ENCODE measurements at places on chromosomes 11 and 22.

- no peak for DNase-seq
Measured at GRCh38 chr11:123251657-123252344, 56.8 kb upstream of the CLMP start.

DNA sequence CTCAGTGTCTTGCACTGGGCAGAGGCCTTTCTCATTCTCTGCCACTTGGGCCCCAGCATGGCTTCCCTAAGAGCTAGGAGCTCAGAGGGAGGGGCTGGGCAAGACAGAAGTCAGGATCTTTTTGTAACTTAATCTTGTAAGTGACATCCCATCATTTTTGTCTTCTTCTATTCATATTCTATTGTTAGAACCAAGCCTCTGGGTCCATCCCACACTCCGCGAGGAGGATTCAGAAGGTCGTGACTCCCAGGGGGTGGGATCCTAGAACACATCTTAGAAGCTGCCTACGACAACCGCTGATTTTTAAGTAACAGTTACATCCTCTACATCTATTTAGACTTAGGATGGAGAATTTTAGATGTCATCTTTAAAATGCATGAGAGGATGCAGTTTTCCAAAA, 1.5 kb upstream of the IL17RA start:
- no peak for DNase-seq

DNA sequence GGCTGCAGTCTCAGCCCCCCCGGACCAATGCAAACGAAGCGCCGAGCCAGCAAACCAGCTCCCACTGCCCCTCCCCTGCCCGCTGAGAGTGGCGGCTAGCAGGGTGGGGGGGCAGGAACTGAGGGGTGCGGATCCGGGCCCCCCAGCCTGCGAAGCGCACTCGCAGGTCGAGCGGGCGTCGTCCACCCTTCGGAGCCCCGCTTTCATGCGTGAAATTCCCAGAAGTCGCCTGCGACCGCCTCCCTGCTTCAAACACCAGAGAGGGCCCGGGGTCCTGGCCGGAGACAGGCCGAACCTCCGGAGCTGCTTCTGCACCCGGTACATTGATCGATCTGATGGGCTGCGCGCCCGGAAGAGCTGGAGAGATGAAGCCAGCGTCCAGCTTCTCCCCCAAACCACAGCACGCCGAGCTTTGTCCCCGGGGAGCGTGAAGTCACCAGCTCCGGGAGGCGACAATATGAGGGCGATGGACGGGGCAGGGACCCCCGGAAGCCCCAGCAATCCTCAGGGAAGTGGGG, 646 bp upstream of the PATZ1 start:
- no peak for DNase-seq

GRCh38 chr22:35219012-35219411, 38.3 kb upstream of the HMGXB4 start:
- no peak for DNase-seq

DNA sequence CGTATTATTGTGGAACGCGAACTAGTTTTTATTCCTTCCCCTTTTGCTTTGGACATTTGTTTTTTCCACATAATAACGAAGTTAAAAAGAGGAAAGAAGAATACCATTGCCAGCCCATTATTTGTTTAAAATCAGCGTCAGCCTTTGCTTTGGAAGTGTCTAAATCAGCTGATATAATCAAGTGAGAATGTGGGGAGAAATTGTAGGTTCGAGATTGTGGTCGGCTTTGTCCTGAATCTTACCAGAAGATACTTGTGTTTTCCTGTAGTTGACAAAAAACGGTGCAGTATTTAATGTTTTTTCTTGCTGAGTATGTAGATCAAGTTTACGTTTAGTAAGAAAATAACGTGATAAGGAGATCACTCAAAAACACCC, 935 bp downstream of the ZNF143 start:
- peak; percentile 19 for DNase-seq

DNA sequence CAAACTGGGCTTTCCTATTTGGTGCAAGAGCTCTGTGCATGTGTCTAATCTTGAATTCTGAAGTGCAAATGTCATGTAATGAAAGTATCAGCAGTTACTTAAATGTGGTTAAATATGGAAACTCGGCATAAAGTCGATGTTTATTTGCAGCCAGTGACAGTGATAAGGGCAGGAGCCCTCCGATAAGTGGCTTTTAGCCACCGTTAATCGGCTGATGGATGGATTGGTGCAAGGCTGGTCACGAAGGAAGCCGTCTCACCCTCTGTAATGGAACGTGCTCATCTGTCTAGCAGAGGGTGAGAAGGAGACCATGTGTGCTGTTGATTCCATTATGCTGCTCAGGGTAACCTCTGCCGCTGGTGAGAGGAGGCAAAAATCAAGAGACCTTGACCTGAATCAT, 121.8 kb upstream of the PAX6 start:
- no peak for DNase-seq

DNA sequence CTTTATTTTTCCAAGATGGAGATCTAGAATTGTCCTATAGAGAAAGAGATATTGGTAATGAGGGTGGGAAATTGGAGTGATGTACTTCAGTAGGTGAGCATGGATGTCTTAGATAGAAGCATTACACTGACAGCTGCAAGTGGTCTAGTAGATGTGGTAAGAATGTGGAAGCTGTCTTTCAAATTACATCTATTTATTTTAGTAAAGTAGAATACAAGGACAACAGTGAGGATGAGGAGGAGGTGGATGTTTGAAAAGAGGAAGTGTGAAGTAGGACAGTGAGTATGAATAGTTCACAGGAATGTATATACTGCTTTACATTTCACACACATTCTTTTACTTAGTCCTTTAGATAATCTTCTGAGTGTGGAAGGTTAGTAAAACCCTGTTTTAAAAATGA, 64.2 kb downstream of the HIPK3 start:
- DNase-seq: no peak

DNA sequence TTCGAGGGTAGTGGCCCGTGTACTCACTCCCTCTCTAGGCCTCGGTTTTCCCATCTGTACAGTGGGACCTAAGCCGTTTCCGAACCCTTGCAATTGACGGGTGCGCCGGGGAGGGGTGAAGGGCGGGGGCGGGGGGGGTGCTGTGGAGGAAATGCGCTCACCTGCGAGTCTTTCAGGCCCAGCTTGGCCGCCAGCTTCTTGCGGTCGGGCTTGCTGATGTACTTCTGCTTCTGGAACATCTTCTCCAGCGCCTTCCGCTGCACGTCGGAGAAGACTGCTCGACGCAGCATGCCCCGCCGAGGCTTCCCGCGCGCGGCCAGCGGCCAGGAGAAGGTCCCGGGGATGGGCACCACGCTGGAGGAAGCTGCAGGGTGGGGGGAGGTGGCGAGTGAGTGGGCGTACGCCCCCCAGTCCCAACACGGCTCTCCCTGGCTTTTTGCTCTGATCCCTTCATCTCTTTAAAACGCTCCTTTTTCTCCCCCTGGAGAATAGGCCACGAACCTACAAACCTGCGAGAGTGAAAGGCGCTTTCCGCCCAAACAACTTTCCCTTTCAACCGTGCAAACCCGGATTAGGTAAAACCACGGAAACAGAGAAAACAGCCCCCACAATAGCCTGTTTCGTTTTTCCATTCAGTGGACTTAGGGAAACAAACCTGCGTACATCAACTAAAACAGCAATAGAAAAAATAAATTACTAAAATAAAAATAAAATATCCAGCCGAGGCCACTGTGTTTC, 3.2 kb downstream of the DBX1 start:
- peak; percentile 59 for DNase-seq

- DNase-seq: no peak
Measured at GRCh38 chr11:39630365-39630764, 1829.1 kb downstream of the LRRC4C start.

DNA sequence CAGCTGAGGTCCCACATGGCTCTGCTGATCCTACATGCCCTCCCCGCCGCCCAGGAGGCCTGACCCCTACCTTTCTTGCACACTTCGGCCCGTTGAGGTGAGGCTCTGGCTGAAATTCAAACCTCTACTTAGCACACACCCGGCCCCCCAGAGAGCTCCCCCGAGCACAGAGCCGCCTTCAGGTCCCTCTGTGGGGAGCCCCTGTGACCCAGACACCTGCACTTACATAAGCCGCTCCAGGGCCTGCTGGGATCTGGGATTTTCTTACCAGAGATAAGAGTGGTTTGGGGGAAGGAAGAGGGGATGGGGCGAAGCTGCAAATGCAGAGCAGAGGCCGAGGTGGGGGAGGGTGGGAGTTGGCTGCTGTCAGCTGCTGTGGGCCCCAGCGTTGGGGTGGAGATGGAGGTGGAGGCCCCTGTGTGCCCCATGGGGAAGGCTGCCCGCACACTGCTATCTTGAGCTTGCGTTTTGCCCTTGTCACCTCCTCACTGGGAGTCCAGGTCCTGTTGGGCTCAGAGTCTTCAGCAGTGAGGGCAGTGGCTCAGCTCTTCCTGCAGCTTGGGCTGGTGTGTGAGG, 30.6 kb downstream of the CAPN1 start:
- DNase-seq: no peak

DNA sequence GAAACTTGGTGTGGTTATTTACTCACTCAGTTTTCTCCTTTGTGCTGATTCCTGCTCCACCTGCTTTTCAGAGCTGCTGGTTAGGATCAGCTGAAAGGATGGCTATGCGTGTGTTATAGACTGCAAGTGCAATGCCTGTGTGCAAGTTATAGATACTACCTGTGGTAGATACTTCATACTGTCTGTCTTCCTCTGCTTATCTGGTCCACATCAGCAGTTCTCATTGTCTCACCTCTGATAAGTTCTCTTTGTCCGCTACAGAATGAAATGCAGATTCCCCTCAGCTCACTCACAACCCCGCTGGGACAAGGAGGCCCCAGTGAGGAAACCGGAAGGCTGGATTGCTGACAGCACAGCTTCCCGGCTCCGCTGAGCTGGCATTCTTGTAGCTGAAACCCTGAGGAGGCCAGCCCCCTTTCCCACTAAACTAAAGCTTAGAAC, 37.5 kb upstream of the LYVE1 start:
- no peak for DNase-seq

GRCh38 chr11:29996016-29996415, 20.8 kb downstream of the KCNA4 start:
- no peak for DNase-seq

- peak; percentile 81 for DNase-seq
Measured at GRCh38 chr11:128476729-128477128, 110.6 kb downstream of the ETS1 start.

GRCh38 chr22:49545606-49546005, 282.1 kb downstream of the BRD1 start:
- no peak for DNase-seq

GRCh38 chr11:82105331-82105998, 628.2 kb downstream of the FAM181B start:
- no peak for DNase-seq

DNA sequence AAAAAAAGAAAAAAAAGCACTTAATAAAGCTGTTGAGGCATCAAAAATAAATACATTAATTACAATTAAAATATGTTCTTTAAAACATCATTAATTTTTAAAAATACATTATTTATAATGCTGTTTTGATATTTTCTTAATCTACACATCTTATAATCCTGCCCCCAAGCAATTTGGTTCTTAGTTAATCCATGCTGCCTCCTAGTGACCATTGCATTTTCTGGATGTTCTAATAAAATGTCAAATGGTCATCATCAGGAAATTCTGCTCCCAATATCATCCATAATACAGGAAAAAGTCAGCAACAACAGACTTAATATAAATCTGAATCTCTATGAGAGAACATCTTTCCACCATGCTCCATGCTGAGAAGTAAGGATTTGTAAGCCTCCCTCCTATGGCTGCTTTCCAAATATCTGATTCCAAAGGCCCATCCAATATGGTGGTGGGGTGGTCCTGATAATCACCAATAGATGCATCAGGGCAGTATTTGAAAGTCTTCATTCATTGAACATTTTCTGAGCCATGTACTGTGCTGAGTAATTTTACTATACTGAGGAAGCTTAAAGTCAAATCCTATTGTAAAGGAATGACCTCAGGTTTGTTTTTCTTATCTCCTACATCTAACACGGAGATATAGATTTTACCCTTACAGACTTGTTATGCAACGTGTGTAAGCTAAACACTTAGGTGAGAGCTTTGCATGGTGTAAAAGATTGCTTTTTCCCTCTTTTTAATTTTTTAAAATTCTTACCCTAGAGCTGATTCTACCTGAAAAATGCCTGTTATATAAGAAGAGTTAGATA, 124.7 kb upstream of the BMAL1 start:
- no peak for DNase-seq

DNA sequence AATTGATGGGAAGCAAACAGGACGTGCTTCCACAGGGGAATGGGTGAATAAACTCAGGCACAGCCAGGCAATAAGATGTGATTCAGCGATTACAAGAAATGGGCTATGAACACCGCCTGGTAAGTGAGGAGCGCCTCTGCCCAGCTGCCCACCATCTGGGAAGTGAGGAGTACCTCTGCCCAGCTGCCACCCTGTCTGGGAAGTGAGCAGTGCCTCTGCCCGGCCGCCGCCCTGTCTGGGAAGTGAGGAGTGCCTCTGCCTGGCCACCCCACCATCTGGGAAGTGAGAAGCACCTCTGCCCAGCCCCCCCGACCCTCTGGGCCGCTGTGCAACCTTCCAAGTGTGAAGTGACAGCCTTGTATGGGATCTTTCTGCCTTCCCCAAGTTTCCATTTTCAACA, 73.2 kb upstream of the PRR5 start:
- DNase-seq: no peak

DNA sequence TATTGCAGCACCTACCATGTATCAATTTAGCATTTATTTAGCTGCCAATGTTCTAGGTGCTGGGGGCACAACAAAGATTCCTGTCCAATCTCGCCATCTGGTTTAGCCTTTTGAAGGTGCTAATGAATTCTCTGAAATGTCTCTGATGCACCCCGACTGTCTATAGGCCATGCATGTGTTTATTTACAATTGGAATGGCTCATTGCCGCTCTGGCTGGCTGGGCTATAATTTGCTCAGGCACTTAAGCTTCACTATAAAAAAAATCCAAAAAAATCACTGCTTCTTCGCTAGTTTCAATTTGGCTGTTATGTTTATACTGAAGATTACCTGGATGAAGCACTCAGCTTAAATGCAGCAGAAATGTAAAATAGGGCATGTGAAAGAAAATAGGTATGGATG, 115.0 kb upstream of the PAX6 start:
- no peak for DNase-seq

DNA sequence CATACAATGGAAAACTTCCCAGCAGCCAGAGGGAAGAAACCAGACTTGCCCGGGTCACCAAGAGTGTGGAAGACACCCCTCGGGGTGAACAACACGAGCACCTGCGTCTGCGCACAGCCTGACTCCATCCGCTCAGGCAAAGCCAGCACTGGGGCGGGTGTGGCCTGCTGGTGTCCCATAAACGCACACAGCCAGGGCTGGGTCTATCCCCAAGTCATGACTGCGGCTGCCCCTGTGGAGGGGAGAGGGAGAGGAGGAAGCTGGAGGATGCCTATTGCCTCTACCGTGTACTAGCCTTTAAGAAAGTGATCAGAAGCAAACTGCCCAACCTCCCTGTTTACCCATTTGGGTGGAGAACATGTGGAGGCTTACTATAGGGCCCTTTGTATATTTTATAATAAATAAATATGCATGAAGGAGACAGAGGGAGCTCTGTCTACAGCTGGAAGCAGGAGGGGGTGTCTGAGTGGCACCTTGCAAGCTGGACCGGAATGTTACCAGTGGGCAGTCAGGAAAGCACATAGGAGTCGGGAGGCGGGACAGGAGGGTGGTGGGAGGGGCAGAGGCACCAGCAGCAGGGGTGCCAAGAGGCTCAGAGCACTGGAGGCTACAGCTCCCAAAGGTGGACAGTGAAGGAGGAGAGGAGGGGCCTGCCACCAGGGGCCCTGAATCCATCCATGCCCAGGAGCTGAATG, 79.6 kb downstream of the PHF21B start:
- DNase-seq: no peak

- no peak for DNase-seq
Measured at GRCh38 chr22:36981247-36981775, 37.9 kb downstream of the TST start.

GRCh38 chr11:65590240-65590738, 5.3 kb downstream of the KCNK7 start:
- no peak for DNase-seq

Data from CD4-positive, alpha-beta T cell treated with Interleukin-17A for 4 hours (primary cell).